PC-3 (cell line): ENCODE measurements at places on chromosomes 4 and X.

DNA sequence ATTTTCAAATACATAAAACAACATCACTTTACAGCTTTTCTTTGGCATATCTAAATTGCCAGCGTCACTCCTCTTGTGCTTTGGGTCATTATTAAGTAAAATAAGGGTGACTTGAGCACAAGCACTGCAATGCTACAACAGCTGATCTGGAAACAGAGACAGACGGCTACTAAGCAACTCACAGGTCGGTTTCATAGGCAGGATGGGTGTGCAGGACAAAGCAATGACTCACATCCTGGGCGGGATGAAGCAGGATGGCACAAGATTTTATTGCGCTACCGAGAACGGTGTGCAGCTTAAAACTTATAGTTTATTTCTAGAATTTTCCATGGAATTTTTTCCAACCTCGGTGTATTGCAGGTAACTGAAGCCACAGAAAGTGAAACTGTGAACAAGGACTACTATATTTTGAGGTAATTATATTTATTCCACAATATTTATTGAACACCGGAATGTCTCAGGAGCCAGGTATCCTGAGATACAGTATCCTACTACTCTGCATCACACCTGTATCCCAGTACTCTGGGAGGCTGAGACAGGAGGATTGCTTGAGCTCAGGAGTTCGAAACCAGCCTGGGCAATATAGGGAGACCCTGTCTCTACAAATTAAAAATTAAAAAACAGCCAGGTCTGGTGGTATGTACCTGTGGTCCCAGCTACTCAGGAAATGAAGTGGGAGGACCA is 215.5 kb downstream of the APBB2 start:
- DNase-seq: peak; percentile 66

DNA sequence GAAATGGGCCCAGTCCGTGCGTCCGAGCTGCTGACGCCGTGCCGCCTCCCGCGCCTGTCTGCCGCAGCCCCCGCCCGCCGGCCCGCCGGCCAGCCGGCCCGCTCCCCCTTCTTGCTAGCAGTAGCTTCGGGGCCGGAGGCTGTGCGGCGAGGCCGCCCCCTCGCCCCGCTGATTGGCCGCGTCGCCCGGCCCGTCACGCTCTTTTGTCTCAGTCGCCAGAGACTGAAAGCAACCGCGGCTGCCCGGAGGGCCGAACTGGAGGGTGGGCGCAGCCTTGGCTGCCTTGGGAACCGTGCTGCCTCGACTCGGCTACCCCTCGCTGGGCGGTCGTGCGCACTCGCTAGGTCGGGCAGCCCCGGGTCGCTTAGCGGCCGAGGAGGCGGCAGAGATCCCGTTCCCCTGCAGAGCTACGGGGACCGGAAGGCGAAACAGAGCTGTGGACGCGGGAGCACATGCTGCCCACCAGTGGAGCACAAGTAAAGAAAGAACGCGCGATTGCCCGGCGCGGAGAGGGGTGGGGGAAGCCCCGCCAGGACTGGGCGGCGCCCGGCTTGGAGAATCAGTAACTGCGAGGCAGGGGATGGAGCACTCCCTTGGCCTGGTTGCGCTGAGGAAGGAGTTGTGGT is at the start of gene ZCCHC18:
TSS of gene ZCCHC18 (plus strand) at position 198 of the 626 bp plus-strand sequence. CDS start 1,589 bp downstream, outside the sequence.
- peak; percentile 32 for DNase-seq

- DNase-seq: no peak
Observed at GRCh38 chr4:87025023-87025613, 90.3 kb downstream of the AFF1 start.

GRCh38 chr4:188113156-188113555 is 3.8 kb upstream of the TRIML2 start:
- no peak for DNase-seq

GRCh38 chr4:139625482-139625881 is 40.1 kb upstream of the MGST2 start:
- DNase-seq: no peak

- DNase-seq: peak; percentile 80
Observed at GRCh38 chr4:74874753-74875367, 58.1 kb upstream of the PARM1 start.

- no peak for DNase-seq
Observed at GRCh38 chr4:123892368-123892976, 495.9 kb downstream of the SPRY1 start.

DNA sequence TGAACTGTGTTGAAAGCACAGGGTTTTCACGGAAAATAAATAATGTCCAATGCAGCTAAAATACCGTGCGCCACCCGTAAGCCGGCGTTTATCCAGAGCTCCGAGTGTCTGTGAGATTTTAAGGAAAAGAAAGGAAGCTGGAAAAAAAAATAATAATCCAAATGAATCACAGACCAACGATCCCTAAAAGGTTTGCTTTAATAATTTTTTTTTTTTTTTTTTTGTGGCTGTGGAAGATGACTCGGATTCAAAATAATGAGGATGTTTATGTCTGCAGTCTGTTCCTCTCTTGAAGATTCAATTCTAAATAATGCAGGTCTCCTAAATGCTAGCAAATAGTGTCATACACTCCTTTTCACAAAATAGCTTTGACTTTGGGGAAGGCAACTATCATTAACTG is 84.6 kb upstream of the PPP2R3B start:
- DNase-seq: no peak

DNA sequence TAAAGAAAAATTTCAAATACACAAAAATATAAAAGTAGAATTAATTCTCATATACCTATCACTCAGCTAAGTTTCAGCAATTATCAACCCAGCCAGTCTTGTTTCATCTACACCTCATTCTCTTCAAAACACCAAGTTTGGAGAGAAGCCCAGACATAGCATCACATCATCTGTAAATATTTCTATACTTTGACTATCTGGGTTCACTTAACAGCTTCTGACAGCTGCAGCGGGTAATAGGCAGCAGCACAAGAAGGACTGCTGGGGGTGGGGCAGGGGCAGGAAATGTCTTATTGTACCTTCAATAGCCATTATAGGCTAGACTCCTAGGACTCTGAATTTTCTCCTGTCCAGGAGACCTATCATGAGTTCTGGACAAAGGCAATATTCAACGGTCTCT is 54.1 kb downstream of the PHF8 start:
- no peak for DNase-seq

- no peak for DNase-seq
Observed at GRCh38 chr4:26892480-26893150, 32.0 kb downstream of the STIM2 start.

DNA sequence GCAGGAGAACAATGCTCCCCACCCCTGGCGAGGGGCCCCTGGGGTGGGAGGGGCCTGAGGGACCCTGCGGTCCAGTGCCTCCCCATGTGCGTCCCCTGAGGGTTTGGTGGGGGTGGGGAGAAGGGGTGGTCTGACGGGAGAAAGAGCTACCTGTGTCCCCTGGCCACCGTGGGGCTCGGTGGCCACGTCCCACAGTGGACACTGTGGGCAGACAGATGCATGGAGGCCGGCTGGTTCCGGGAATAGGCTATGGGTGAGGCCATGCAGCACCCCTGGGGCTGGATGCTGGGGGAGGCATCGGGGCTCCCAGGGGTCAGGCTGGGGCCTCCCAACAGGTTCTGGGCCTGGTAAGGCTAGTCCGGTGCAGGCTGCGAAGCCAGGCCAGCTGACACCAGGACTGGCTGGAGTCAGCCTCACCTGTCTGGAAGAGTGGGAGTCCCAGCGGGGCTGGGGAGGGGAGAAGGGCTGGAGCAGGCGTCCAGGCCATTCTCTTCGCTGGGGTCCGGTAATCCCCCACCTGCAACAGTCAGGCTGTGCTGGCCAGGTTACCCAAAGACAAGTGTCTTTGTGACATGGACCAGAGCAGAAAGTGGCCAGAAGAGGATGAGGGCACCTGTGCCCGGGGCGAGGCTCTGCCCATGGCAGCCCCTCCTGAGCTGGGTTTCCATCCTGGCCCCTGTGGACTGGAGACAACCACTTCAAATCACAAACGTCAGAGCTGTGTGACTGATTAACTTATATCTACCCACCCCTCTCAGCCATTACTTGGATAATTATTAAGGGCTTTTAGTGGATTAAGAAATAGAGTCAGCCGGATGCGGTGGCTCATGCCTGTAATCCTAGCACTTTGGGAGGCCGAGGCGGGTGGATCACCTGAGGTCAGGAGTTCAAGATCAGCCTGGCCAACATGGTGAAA is 1.4 kb upstream of the FAM53A start:
- DNase-seq: no peak

DNA sequence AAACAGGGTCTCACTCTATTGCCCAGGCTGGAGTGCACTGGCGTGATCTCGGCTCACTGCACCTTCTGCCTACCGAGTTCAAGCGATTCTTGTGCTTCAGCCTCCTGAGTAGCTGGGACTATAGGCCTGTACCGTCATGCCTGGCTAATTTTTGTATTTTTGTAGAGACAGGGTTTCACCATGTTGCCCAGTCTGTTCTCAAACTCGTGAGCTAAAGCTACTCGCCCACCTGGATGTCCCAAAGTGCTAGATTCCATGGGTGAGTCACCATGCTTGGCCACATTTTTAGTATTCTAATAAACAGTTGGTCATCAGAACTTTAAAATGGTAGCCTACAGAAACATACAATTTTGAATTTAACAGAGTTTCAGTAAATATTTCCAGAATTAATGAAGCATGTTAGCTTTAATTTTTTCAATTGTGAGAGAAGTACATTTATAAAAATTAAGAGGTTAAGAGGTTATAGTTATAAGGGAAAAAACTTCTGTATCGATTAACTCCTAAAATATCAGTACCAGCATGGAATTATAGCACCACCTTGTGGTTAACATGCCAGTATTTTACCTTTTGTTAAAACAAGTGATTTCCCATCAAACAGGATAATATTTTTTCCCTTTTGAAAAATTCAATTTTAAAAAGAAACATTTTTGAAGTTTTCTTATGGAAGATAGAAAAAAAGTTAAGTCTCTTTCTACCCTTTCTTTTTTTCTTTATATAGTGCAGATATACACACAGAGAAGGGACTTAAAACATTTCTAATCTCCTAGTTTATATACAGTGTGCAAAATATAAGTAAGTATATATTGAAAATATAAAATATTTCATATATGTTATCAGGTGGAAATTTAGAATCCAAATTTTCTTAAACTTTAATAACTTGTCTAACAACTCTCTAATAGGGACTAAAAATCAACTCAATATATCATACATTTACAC is 35.4 kb downstream of the CEP44 start:
- DNase-seq: peak; percentile 45

- DNase-seq: no peak
Observed at GRCh38 chr4:1846580-1846979, 9.4 kb downstream of the LETM1 start.

DNA sequence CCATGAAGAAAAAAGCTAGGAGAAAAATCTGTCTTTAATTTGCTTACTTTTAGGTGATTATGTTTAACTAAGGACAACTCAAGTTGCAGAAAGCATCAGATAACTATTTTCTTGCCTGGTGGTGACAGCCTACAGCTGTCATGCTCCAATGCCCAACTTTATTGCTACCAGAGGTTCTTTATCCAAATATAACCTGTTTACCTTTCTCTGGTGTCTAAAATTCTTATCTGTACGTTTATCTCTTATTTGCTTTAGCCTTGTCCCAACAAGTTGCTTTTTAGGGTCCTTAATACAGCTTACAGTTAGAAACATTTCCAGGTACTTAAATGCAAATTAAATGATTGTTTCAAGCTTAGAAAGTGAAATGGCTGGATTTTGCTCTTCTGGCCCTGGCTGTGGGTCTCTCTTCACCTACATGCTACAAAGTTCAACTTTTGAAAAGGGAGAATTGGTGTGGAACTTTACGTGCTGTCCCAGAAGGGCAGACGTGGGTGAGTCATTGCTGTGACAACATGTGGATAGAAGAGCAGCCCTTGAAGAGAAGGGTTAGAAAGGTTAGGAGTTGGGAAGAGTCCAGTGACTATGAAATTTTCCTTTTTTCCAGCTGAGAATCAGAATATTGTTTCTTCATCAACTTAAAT is 60.7 kb downstream of the HPGD start:
- peak; percentile 61 for DNase-seq

DNA sequence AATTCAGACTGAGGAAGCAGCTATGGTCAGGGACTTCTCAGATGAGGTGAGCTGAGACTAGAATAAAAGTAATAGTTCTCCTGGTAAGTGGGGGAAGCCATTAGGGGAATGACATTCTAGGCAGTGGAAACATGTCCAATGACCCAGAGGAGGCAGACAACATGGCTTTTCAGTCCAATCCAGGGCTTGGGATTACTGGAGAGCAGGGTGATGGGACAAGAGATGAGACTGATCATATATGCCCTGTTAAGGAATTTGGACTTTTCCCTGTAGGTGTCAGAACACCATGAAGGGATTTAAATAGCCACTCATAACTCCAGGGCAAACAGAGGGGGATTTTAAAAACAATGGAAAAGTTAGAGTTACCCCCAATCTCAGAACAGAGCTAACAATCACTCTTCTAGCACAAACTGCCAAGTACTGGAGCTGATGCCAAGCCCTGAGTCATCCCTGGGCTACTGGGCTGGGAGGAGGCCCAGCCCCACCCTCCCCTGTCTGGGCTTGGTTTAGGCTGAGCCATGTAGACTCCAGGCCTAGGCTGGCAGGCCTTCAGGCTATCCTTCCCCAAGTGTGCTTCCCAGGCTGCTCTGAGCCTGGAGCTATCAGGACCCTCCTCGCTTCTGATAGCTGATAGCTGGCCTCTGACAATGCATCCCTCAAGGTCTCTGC is 22.7 kb upstream of the MSN start:
- DNase-seq: peak; percentile 91

DNA sequence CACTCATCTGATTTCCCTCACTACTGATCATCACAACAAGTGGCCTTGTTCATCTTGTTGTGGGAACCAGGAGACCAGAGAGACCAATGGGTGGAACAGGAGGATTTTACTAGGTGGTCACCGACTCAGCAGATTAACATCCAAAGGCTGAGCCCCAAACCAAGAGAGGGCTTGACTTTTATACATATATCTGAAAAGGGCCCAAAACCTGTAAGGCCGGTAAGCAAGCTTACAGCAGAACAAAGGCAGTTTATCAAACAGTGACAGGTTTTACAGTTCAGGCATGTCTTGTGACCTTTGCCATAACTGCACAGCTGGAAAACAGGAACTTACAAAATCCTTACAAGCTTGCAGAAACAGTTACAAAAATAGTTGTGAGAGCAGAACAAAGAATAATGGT is 195.9 kb downstream of the OR13H1 start:
- DNase-seq: no peak

GRCh38 chrX:74680391-74680790 is 66.0 kb upstream of the RLIM start:
- no peak for DNase-seq

DNA sequence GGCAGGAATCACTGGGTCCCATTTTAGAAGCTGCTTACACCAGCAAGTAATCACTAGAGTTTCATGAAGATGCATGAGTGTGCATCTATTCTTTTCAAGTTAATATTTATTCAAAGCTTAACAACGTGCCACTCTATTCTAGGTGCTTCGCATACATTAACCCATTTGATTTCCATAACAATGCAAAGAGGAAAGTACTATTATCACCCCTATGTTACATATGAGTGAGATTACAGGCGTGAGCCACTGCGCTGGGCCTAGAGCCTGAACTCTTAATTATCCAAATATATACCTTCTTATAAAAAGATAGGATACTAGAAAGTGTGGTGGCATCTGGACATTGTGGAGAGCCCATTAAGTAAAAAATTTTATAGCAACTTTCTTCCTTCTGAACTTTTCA is 65.4 kb downstream of the CXCL13 start:
- DNase-seq: no peak

GRCh38 chr4:76203541-76203940 is 10.1 kb downstream of the SCARB2 start:
- no peak for DNase-seq
